ENCODE measurements at places on chromosomes 5 and 9.

DNA sequence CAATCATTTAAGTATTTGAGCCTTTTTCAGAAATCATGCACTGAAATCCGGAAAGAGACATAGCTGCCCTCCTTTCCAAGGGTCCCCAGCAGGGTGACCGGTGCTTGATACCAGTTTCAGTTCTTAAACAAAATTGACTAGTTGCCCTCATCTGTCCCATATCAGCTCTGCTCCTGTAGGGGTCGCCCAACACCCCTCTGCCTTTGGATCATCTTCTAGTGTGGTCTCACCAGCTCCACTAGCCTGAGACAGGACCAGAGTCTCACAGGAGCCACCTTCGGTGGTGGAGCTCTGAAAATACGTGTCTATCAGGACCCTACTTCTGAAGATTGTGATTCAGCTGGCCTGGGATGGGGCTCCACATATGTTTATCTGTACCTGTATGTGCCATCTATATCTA is 428.2 kb downstream of the ENC1 start:
- DNase-seq: no peak

GRCh38 chr5:71734141-71734540 is 15.1 kb downstream of the CARTPT start:
- DNase-seq: no peak

DNA sequence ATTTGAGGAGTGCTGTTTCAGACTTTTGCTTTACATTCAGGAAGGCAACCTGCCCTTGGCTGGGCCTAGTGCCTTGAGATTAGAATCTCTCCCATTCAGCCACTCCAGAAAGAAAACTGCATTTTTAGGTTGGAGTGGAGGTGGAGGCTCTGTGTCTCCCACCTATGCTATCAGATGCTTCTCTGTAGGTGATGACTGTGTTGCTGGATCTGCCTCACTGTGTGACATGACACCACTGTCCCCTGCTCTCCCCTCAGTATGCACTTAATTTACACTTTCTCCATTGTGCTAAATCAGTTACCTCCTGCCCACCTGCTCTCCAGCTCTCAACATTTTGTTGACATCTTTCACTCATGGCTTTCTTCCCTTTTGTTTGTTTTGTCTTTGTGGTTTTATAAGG is 265.8 kb downstream of the TENT4A start:
- DNase-seq: no peak

DNA sequence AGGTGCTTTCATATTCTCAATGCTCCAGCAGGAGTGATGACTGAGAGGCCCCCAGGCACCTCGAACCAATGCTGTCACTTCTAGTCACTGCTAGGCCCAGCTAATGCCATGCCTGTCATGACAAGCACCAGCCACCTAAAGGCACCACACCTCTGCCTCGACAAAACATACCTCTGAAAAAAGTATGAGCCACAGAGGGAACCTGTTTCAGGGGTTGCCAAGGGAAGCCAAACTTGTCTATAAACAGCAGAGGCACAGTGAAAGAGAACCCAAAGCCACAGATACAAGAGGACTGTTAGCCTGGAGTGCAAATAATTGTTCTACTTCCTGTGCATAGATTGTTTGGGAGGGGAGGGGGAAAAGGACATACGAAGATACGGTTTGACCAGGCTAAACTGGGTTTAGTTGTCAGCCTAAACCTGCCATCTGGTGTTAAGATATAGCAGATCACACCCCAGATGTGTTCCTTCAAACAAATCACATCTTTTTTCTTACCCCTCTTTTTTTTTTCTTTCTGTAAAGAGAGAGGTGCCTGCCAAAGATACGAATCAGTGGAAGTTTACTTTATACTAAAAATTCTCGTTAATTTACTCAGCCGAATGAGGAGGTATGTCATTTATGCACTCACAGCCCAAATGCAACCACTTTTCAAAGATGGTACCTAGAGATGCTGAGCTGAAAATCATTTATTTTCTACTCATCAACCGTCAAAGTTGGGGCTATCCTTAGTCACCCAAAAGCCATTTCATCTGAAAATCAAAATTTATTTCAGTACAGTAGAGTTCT is 45.7 kb downstream of the BNC2 start:
- no peak for DNase-seq

- no peak for DNase-seq
These were observed 632.4 kb downstream of the SEMA5A start for GRCh38 chr5:8913522-8913921.

DNA sequence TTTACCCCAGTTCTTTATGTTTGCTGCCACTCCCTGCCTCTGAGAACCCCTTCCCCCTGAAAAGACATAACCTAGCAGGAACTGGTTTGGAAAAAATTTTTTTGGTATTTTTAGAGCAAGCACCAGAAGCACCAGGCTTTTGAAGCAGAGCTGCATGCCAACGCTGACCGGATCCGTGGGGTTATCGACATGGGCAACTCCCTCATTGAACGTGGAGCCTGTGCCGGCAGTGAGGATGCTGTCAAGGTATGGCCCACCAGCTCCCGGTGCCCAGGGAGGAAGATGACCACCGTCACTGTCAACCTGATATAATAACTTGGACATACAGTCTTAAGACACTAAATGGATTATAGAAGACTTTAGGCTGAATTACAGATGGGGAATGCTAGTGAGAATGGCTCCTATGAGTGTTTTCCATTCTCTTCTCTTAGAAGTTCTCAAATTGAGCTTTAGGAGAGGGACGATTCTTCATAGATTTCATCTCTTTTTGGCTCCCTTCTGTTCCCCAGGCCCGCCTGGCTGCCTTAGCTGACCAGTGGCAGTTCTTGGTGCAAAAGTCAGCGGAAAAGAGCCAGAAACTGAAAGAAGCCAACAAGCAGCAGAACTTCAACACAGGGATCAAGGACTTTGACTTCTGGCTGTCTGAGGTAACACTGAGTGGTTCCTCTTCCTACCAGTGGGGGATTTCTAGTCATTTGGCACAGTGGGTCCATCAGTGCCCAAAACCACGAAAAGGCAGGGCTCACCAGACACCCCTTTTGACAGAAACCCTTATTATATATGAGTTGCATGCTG is 44.9 kb downstream of the DYNC2I2 start:
- DNase-seq: no peak

Data from muscle of arm (tissue), 14 donors.